ENCODE measurements at places on chromosomes 16 and 17.

GRCh38 chr16:8655184-8655717, 19.2 kb upstream of the ABAT start:
- DNase-seq = no peak

DNA sequence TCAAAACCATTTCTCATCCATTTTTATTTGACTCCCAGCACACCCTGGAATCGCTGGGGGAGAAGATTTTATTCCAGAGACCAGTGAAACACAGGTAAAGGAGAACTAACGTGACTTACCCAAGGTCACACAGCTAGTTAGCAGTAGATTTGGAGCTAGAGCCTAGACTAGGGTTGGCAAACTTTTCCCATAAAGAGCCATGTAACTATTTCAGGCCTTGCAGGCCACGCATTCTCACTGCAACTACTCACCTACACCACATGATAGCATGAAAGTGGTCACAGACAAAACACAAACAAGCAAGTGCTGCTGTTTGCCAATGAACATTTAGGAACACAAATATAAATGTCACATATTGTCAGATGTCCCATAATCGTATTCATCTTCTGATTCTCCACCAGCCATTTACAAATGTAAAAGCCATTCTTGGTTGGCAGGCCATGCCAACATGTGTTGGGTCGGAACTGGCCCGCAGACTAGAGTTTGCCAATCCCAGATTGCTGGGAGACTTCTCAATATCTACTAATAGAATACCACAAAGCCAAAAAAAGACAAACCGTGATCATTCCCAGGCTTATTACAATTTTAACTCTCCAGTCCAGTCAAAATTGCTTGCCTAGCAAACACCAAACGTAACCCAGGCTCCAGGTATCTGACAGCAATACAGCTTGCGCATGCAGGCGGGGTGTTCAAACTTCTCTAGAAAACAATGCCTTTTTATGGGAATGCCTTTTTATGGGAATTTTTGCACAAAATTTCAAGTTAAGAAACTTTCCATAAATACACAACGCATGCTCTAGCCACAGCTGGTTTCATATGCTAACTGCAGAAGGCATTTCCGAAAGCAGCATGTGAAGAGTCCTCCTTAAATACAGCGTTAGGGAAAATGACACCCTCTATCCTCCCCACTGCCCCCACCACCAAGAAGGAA, 20.9 kb downstream of the ZFHX3 start:
- no peak for DNase-seq

GRCh38 chr17:63070031-63070430, 104.0 kb downstream of the TANC2 start:
- no peak for DNase-seq

GRCh38 chr17:77959126-77959925, 823 bp downstream of the TNRC6C start:
- DNase-seq = peak; percentile 34

DNA sequence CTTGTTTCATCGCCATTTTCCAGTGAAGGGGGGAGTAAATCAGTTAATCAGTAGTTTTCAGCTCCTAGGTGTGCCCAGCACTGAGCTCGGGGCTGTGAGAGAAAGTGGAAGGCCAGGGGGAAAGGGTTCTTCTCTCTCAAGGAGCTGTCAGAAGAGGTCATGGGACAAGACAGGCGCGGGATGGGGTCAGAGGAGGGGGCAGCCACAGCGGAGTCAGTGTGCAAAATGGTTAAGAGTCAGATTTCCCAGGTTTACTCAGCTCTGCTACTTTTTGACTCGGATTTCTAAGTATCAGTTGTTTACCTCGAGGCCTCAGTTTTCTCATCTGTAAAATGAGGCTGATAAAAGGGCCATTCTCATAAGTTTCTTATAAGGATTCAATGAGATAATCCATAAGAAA, 4.3 kb upstream of the XYLT1 start:
- DNase-seq = no peak

- peak; percentile 26 for DNase-seq
Measured at GRCh38 chr17:74368341-74369081, 1.2 kb downstream of the GPR142 start.
